A549 treated with dexamethasone at 1 μM for 4 hours (cell line): ENCODE measurements at places on chromosomes 6 and 20. TPM values are rescaled to one million over a fixed set of nuclear protein-coding genes. Genes with fewer than 3 reads are reported as not detected.

THBD gene
- 110 to 160 TPM (median 137 TPM) in 5 replicates for total RNA-seq

PKHD1 gene
- total RNA-seq, result not detected in 5 replicates

ZBTB22 gene
- 2.3 to 3.4 TPM (median 2.9 TPM) in 5 replicates for total RNA-seq

FAM209A gene
- total RNA-seq, result 0.33 to 0.65 TPM (median 0.37 TPM) in 5 replicates

MATN4 gene
- 0.03 to 0.14 TPM (median 0.07 TPM) in 5 replicates for total RNA-seq

LTB gene
- total RNA-seq, result 0.20 to 0.46 TPM (median 0.32 TPM) in 5 replicates

PGC gene
- total RNA-seq, result 0.09 to 0.14 TPM (median 0.10 TPM) in 3 of 5 replicates, not detected in the others

VWA7 gene
- total RNA-seq, result 0.94 to 1.9 TPM (median 1.7 TPM) in 5 replicates

MAFB gene
- 0.19 to 0.37 TPM (median 0.28 TPM) in 5 replicates for total RNA-seq

OTOR gene
- not detected in 5 replicates for total RNA-seq

EFCAB8 gene
- total RNA-seq, result not detected in 5 replicates

DACT2 gene
- 0.06 to 0.08 TPM (median 0.06 TPM) in 4 of 5 replicates, not detected in the other for total RNA-seq

PROCR gene
- 121 to 148 TPM (median 145 TPM) in 5 replicates for total RNA-seq

ENPP4 gene
- 0.23 to 0.48 TPM (median 0.25 TPM) in 5 replicates for total RNA-seq

ADGRF4 gene
- 16.3 to 19.6 TPM (median 17.1 TPM) in 5 replicates for total RNA-seq

MAP7 gene
- 18.8 to 29.1 TPM (median 25.7 TPM) in 5 replicates for total RNA-seq

EGFL8 gene
- total RNA-seq, result 0.70 to 2.2 TPM (median 1.5 TPM) in 5 replicates

DYNLT2 gene
- 0.43 to 0.62 TPM (median 0.56 TPM) in 5 replicates for total RNA-seq

UBE3D gene
- 2.8 to 3.7 TPM (median 2.8 TPM) in 5 replicates for total RNA-seq

MEP1A gene
- not detected in 5 replicates for total RNA-seq

ENPP1 gene
- 1.3 to 2.0 TPM (median 1.6 TPM) in 5 replicates for total RNA-seq

RSPO3 gene
- total RNA-seq, result 68.8 to 84.3 TPM (median 77.2 TPM) in 5 replicates

SLC32A1 gene
- 0.04 TPM in 1 of 5 replicates, not detected in the others for total RNA-seq

KHDC1L gene
- total RNA-seq, result 0.25 to 0.41 TPM (median 0.28 TPM) in 3 of 5 replicates, not detected in the others

OVOL2 gene
- total RNA-seq, result 0.21 to 0.43 TPM (median 0.33 TPM) in 4 of 5 replicates, not detected in the other

PCK1 gene
- total RNA-seq, result 0.05 to 0.16 TPM (median 0.13 TPM) in 5 replicates

TRIM38 gene
- total RNA-seq, result 1.7 to 2.0 TPM (median 1.9 TPM) in 5 replicates

SPATS1 gene
- total RNA-seq, result not detected in 5 replicates

NKAIN4 gene
- total RNA-seq, result 3.7 to 6.3 TPM (median 4.4 TPM) in 5 replicates

KCNK17 gene
- not detected in 5 replicates for total RNA-seq

C6orf118 gene
- 0.14 to 0.41 TPM (median 0.21 TPM) in 5 replicates for total RNA-seq

MAS1 gene
- not detected in 5 replicates for total RNA-seq
